ENCODE measurements at places on chromosomes 12 and 14.

DNA sequence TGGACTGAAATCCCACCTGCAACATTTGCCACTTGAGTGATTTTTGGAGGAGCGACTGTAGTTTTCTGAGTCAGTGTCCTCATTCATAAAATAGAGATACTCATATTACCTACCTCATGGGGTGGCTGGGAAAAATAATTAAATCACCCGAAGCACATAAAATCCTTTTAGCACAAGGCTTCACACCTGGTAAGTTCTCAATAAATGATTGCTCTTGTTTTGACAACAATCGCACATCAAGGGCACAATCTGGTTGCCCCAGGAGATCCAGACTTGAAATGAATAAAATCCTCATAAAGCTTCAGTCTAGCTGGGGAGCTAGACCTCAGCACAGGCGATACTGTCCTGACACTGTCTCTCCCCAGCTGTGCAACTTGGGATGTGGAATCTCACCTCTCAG is 76.0 kb upstream of the CCDC60 start:
- no peak for DNase-seq

- no peak for DNase-seq
Measured at GRCh38 chr14:35929186-35929585, 103.0 kb downstream of the BRMS1L start.

DNA sequence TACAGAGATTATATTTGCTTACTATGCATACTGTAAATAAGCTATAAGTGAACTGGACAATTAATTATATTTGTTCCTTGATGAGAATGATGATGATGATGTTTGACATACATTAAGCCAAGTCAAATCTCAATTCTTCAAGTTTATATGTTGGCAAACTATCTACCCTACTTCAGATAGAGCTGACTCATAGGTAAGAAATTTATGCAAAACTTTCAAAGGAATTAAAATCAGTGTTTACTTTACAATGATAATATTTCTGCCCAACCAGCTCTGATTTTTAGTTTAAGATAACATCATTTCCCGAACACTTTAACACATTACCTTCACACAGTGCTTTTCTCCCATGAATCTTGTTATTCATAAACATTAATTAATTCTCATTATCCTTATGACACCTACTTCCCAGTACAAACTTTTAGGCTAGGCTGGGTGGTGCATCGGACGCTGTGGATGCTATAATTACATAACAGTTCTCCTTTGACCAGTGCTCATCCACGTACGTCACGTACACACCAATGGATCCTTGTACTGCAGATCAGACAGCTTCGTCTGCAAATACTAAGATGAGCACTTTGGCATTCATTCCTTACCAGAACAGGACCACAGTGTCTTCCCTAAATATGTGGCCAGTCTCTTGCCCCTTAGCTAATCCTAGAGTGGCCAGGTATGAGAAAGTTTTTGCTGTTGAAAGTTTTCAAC is 18.3 kb downstream of the BMP4 start:
- DNase-seq, result no peak

DNA sequence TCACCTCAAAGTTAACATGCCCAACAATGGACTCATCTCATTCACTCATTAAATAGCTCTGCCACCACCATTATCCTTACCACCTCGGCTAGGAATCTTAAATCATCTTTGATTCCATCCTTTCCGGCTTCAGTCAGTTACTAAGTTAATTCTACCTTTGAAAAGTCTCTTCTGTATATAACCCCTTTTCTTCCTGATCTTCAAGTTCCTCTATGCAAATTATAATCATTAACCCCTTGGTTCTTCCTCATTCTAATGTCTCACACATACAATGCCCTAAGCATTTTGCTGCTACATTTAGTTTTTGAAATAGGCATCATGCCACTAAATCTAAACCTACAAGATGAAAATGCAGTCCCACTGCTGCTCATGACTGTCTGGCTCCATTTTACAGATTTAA is 51.6 kb downstream of the ATP2B1 start:
- no peak for DNase-seq

DNA sequence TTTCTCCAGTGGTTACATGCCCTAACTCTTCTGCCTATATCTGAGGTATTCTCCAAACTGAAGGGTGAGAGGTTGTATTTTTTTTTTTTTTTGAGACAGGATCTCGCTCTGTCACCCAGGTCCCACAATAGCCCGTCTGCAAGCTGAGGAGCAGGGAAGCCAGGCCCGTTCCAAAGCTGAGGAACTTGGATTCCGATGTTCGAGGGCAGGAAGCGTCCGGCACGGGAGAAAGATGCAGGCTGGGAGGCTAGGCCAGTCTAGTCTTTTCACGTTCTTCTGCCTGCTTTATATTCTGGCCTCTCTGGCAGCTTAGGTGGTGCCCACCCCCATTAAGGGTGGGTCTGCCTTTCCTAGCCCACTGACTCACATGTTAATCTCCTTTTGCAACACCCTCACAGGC is 67.0 kb upstream of the DYNC1H1 start:
- peak; percentile 35 for DNase-seq

- DNase-seq, result no peak
Measured at GRCh38 chr12:51823875-51824565, 24.5 kb downstream of the FIGNL2 start.

GRCh38 chr12:527241-527640 is 67.5 kb downstream of the B4GALNT3 start:
- no peak for DNase-seq

DNA sequence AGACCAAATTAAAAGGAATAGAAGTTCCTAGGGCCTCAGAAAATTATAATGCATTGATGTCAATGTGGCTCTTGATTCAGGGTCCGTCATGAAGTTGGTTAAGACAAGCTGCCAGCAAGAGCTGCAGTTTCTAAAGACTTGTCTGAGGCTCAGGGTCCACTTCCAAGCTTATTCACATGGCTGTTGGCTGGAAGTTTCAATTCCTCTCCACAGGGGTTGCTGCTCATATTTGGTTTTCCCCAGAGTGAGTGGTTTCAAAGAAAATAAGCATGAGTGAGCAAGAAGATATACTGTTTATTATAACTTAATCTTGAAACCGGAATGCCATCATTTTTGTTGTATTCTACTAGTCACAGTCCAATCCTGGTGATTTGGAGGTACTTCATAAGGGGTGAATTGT is 1247.4 kb downstream of the LRFN5 start:
- DNase-seq, result no peak

DNA sequence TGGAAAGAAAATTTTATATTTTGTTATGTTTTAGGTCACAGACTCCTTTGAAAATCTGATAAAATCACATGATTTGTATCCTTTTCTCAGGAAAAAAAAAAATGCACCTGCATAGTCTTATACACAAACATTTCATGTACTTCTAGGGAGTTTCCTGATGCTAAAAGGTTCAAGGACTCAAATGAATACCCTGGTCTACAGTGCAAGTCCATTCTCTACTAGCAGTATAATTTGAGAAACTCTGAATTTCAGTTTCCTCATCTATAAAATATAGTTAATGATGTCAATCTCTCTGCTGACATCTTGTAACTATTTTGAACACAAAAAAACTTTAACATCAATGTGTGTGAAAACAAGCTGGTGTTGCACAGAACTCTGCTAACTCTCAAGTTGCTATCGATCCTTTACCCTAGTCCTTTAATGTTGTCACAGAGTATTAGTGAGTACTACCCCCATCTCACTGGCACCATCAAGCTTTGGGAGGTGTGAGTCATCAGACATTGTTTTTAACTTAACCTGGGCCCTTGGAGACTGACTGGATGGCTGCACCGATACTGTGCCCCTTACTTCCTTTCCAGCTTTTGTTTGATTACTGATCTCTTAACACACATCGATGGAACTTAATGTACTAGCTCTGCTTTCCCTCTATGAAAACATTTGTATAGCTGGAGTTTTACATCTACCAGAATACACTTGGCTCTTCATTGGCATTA is 251.9 kb upstream of the SOX5 start:
- DNase-seq, result no peak

- DNase-seq, result no peak
Measured at GRCh38 chr12:62848418-62848817, 86.5 kb downstream of the PPM1H start.

DNA sequence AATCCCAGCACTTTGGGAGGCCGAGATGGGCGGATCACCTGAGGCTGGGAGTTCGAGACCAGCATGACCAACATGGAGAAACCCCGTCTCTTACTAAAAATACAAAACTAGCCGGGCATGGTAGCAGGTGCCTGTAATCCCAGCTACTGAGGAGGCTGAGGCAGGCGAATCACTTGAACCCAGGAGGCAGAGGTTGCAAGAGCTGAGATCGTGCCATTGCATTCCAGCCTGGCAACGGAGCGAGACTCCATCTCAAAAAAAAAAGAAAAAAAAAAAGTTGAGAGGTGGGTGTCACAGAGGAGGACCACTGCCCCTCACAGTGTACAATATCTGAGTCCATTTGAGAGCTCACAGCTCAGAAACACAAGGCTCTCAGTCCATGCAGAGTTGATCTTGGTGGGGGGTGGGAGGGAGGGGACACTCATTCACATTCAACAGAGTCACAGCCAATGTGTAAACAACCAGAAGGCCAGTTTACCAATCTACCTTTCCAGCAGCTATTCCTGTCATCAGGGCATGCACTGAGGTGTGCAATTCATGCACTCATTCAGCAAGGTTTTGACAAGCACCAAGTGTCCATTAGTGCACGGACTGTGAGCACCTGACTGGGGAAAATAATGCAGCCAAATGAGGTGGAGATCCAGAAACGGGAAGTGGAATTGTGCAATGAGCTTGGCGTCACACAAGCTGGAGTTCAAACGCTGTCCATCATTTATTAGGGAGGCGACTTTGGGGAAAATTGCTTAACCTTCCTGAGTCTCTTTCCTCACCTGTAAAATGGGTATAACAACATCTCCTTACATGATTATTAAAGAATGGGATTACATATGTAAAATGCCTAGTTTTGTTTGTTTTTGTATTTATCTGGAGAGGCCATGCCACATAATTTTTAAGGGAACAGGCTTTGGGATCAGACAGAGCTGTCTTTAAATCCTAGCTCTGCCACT is 4.4 kb upstream of the EIF5 start:
- DNase-seq, result no peak

DNA sequence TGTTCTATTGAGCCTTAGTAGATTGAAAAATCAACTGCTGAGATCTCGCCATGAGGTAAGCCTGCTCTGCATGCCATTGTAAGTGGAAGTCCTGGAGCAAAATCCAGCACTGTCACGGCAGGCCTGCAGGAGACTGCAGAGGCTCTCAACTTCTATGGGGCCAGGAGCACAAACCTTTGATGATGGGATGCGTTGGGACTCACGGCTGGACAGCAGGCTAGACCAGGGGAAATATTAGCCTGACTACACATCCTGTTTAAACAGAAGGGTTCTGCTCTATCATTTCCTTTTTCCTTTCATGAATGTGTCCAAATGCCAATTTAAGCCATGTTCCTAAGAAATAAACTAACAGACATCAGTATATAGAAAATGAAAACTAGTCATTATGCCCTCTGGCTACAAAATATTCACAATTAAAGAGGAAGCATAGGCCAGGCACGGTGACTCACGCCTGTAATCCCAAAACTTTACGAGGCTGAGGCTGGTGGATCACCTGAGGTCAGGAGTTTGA is 33.9 kb upstream of the RASSF8 start:
- no peak for DNase-seq

DNA sequence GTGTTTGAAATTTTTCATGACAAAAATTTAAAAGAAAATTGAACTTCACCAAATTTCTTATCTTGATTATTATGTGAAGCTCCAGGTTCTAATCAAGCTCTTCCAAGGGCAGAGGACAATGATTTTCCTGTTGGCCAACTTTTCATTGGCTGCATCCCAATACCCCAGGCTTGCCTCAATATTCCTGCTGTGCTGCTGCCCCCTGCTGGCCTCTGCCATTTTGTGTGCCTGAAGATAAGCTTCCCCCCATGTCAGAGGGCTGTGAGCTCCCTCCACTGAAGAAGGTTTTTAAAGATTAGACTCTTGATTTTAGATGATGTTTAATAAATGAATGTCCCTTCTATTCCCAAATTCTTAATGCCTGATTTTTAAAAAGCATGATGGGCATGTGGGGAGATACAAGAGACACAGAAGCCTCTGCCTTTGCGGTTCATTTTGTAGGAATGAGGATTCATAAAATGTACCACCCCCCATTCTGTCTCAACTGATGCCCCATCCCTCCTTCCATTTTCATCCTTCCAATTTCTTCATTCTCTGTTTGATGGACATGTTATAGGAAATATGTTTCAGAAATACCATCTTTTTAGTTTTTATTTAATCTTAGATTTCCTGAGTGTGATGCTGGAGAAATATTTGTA is 76.7 kb upstream of the RGS6 start:
- no peak for DNase-seq

- DNase-seq, result no peak
Measured at GRCh38 chr12:43580601-43581000, 28.6 kb upstream of the ADAMTS20 start.

DNA sequence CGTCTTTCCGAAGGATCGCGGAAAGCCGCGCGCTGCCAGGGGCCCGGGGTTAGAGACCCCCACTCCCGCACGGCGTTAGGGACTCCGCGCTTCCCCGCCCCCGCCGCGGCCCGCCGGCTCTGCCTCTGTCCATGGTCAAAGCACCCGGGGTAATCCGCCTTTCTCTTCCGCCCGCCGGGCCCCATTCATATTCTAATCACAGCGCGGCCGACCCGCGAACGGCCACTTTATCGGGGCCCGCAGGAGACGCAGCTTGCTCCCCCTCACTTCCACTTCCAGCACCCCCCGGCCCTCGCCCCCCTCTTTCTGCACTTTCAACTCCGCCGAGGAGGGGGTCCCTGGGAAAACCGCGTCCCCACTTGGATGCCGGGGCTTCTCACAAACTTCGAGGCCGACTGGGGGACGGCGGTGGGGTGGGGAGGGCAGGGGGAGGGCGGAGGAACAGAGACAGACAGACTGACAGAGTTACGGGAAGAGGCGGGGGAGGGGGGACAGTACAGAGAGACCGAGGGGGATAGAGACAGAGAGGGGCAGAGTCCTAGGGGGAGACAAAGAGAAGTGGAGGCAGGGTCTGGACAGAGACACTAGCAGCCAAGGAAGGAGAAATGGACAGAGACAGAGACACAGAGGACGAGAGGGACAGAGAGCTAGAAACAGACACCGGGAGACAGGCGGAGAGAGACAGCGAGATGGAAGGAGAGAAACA is 1.1 kb upstream of the RFX4 start:
- DNase-seq, result no peak

DNA sequence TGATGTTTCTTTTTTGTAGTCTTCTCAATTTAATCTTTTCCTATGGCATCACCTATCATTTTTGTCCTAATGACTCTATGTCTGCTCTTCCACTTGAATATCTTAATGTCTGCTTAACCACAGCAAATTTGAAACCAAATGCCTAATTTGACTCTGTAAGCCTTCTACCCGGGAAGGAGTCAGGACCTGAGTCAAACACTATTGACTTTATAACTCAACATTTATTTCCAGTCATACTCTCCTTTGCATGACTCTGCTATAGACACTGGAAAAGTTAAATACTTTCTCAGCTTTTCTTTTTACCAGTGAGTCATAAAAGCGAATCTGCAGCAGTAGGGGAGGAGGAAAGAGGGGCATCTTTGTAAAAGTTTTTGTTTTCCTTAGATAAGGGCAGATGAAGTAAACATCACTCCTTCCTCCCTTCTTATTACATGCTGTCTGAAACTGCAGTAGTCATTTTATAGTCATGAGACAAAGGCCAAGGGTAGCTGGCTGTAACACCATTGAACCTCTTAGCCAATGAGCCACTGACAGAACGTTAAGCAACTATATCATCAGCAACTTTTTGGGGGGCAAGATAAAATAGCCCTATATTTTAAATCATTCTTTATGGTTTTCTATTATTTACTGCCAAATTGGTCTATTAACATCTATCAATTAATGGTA is 179.3 kb downstream of the MIPOL1 start:
- DNase-seq, result no peak

- DNase-seq, result no peak
Measured at GRCh38 chr12:113889076-113889475, 77.0 kb downstream of the RBM19 start.

- no peak for DNase-seq
Measured at GRCh38 chr12:101854747-101855146, 22.6 kb upstream of the DRAM1 start.
